ENCODE measurements at places on chromosomes 12 and 14. TPM values are rescaled to one million over a fixed set of nuclear protein-coding genes. Genes with fewer than 3 reads are reported as not detected.

Gene ZFHX2
- 3.1 TPM for total RNA-seq

Gene RPL10L
- total RNA-seq, result not detected

Gene HHIPL1
- total RNA-seq, result 3.3 TPM

Gene FGD4
- 102 TPM for total RNA-seq

Gene NUAK1
- 32.8 TPM for total RNA-seq

Gene GARIN6
- not detected for total RNA-seq

Gene CALM1
- 117 TPM for total RNA-seq

Gene KITLG
- 18.2 TPM for total RNA-seq

Gene GUCY2C
- not detected for total RNA-seq

Gene PCNX4
- total RNA-seq, result 66.2 TPM

Gene PLEKHG7
- 3.1 TPM for total RNA-seq

Gene ASCL1
- not detected for total RNA-seq

Gene SPIC
- not detected for total RNA-seq

Gene RIPK3
- total RNA-seq, result 4.0 TPM
